ENCODE measurements at places on chromosomes 3 and 15.

DNA sequence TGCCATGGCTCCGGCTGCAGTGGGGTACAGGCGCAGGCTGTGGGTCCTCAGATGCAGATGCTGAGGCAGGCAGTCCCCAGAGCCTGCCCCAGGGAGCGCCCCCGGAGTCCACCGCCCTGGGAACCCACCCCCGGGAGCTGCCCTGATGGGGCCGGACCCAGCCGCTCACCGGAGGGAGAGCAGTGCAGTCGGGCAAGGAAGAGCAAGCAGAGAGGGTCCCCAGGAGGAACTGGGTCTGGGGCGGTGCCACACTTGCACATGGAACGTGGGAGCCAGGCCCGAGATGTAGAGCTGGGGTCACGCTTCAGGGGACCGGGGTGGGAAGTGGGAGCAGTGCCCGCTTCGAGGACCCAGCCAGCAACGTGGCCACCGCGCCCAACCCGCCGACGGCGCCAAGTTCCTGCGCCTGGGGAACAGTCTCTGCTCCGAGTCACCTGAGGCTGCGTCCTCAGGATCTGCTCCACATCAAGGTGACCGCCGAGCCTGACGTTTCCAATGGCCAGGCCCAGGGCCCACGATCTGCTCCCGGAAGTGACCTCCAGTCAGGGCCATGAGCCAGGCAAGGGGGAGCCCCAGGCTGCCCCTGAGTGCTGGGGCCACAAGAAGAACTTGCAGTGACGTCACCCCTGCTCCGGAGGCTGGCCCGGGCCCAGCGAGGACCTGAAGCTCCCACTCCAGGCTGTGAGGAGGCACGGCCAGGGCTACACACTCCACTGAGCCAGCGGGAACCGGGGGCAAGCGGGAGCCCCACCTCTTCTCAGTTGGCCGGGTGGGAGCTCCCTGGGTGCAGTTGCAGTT, 27.0 kb upstream of the TFG start:
- no peak for DNase-seq

- DNase-seq = no peak
Measured at GRCh38 chr3:59247402-59247841, 197.6 kb upstream of the CFAP20DC start.

DNA sequence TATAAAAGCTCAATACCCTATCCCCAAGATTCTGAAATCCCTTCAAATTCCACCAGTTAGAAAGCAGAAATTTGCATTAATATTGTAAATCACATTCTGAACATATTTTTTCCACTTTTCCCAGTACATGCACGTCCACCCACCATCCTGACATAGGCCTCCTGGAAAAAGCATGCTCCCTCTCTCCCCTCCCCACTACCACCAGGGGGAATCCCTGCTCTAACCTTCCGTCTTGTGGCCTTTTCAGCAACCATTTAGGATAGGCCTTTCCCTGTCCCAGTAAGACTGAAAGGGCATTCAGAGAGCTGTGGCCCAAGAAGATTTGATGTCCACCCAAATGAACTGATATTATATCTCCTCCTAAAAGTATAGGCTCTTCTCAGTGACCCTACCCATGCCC, 182.1 kb downstream of the ARRDC4 start:
- no peak for DNase-seq

DNA sequence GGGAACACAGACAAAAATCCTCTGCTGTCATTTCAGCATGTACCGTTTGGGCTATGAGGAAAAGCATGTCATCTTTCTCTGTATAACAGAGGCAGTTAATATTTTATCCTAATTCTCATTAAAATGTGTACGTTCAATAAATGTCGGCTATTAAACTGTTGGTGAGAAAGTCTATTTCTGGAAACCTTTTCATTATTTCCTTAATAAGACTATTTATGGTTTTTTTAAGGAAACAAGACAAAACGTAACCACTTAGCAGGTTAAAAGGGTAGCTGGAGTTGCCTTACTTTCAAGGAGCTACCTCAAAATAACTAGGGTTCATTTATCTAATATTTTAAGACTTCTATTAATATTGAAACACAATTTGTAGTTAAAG, 1.8 kb upstream of the STT3B start:
- no peak for DNase-seq

- DNase-seq = no peak
Measured at GRCh38 chr3:52894756-52895155, 2.6 kb downstream of the STIMATE start.

- DNase-seq = no peak
Measured at GRCh38 chr3:158794936-158795518, 6.8 kb upstream of the MFSD1 start.

DNA sequence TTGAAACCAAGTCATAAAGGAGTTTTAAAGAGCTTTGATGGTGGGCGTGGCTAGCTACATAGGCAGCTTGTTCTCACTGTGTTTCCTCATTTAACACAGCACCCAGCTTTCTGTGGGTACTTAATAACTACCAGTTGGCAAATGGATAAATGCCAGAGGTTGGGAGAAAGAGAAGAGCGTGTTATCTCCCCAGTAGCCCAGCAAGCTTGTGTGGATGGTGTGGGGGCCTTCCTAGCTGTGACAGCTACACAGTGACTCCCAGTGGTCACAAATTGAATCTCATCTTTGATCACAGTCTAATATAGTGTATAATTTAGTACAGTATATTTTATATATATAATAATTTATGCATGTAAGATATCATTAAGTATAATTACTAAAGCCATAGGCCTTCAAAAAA, 984.1 kb downstream of the EPHA3 start:
- DNase-seq = peak; percentile 10

DNA sequence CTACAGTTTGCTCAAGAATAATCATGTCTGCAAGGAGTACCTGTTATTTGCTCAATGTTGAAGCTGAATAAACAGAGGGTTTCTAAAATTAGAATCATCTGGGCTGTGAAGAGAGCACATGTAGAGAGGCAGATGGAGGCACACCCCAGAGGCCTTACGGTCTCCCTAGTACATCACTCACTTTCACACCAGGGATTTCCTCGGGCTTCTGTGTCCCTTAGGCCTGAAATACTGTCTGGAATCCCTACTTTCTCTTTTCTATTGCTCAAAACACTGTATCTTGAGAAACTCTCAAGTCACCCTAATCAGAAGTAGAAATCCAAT, 473.7 kb upstream of the ROBO2 start:
- DNase-seq = no peak

GRCh38 chr15:67777071-67777470, 48.2 kb upstream of the SKOR1 start:
- no peak for DNase-seq

DNA sequence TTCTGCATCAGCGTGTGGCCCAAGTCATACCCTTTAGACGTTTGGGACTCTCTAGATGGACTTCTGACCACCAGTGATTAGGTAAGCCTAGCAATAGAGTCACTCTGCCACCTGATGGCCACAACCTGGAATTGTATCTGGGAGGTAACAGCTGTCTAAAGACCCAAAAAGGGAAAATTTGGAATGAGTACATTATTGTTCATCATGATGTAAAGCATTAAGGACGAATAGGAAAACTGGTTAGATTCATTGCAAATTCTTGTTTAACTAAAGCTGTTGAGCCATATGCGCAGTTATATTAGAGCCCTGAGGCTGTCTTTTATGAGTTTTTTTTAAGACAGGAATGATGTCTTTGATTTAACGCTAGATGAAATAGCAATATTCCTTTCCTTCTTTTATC, 63.6 kb downstream of the FAM81A start:
- DNase-seq = peak; percentile 13

- DNase-seq = no peak
Measured at GRCh38 chr15:96353930-96354730, 23.6 kb downstream of the NR2F2 start.

- DNase-seq = no peak
Measured at GRCh38 chr3:165725296-165725695, 111.9 kb downstream of the BCHE start.

DNA sequence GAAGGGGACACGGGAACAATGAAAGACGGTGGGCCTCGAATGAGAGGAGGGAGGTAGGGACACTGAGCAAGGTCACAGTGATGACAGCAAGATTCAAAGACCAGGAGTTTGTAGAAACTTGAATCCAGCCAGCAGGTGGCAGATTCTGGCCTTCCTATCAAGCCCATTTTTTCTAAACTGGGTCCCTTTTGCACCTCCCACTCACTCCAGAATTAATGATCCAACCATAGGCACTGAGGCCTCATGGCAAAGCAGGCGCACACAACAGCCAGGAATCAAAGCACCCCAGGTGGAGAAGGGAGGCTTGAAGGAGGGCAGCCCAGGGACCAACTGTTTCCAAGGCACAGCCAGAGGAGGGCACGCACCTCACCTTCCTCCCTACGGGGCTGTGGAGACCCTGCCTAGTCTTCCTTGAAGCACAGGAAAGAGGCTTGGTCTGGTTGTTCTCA, 90.2 kb downstream of the ANP32A start:
- no peak for DNase-seq

DNA sequence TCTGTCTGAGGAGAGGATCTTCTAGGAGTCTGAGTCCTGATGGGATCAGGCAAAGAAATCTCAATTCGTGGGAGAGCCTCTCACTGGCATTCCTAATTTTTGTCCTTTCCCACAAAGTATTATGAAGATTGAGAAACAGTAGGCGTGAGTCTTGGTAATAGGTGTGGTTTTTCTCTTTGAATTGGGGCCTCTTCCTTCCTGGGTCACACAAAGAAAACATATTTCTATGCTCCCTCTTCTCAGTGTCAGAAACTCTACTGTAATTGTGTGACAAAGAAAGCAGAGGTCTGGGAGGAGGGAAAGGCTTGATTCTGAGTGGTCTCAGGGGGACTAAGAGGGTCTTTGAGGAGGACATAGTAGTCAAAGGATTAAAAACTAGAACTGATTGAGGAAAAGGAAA, 6.0 kb downstream of the GABRR3 start:
- no peak for DNase-seq
